ENCODE measurements at places on chromosomes 16 and 17.

DNA sequence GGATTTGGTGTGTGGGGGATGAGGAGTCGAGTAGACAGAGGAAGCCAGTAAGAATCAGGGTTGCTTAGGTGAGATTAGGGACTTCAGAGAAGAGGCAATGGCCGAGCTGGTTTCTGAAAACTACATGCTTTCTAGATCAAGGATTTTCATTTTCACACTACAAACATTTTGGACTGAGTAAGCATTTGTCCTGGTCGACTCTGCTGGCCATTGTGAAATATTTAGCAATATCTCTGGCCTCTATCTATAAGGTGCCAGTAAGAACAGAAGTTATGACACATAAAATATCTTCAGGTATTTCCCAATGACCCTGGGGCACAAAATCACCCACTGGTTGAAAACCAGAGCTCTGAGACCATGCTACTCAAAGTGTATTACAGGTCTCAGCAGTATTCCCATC is 1275.1 kb upstream of the CDH8 start:
- DNase-seq: no peak

GRCh38 chr17:19867079-19867328 is 732 bp downstream of the ULK2 start:
- DNase-seq: peak; percentile 68

DNA sequence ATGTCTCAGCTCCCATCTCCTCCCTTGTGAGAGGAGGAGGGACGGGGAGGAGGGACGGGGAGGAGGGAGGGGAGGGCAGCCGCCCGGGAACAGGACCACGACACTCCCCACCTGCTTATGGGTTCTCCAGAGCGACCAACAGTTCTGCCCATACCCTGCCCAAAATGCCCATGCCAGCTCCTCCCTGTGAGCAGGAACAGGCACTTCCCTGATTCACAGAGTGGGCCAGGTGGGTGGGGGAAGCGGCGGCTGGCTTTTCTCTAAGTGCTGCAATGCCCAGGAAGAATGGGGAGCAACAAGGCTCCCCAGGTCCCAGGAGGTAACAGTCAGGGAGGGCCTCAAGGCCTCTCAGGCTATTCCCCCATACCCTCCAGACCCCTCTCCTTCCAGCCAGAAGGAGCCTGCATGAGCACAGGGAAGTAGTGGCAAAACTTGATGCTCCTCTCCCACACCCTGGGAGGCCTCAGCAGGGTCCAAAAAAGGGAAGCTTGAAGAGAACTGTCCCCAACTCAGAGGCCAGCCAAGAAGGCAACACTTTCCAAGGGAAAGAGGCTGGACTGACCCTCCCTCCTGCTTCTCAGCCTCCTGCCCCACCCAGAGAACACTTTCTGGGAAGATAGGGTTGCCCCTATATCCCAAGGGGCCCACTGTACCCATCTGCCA is 53.8 kb downstream of the MYO18A start:
- no peak for DNase-seq

GRCh38 chr17:46170639-46171429 is 22.4 kb downstream of the KANSL1 start:
- no peak for DNase-seq

GRCh38 chr17:50557630-50558029 is 2.9 kb upstream of the CACNA1G start:
- DNase-seq: no peak

DNA sequence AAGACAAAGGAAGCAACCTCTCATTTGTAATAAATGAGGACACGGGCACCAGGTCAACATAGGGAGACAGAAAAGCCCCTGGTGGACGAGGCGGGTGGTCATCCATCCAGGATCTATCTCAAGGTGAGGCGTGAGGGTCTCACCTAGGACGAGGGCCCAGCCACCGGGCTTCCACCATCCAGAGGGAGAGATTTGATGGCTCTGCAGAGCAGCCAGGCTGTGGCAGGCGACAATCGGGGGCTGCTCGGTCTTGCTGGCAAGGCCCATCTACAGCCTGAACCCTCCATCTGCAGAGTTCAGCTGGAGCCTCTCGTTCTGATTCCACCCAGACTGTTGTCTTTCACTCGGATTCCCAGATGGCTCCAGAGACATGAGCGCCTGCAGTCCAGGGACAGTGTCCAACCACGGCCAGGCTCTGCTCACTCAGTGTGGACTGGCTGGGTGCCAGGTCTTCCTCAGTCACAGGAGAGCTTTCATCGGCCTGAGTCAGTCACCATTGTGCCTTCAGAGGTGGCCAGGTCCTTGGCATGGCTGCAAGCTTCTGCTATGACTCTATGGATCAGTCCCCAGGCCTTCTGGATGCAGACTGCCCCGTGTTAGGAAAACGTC is 5.9 kb downstream of the LITAFD start:
- peak; percentile 67 for DNase-seq

- DNase-seq: peak; percentile 8
Observed at GRCh38 chr17:42675348-42675964, 1.3 kb downstream of the PLEKHH3 start.

DNA sequence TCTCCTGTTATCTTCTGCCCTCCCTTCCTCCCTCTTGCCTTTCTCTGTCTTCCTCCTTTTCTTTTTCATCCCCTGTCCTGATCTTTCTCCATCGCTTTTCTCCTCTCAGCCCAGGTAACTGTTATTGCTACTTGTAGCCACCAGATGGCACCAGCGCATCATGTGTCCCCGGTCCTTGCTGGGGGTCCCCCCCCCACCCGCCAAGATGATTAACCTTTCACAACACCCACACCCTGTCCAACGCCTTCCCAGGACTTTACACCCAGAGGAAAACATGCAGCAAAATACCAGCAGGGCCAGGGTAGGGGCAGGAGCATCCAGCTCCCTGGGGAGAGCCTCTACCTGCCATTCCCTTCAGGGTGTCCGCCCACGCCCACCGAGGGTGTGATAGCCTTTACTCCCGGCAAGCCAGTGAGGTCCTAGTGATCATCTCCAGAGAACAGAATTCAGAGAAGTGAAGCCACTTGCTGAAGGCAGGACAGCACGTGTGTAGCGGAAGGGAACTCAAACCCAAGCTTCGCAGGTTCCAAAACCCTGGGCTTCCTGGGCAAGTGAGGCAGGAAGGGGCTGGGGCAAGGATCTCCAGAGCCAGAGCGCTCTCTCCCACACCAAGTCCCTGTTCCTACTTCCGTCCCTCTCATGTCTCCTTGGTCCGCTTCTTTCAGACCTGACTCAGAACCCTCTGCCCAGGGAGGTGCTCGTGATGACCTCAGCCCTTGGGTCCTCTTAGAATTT is 13.4 kb upstream of the TAC4 start:
- no peak for DNase-seq

- no peak for DNase-seq
Observed at GRCh38 chr17:19900809-19901208, 33.1 kb upstream of the ULK2 start.

GRCh38 chr16:79301051-79301450 is 299.5 kb downstream of the MAF start:
- DNase-seq: no peak

GRCh38 chr17:47270946-47271705 is 17.5 kb downstream of the ITGB3 start:
- DNase-seq: no peak
